ENCODE measurements at places on chromosomes 4 and X.

GRCh38 chrX:47189906-47190305 lies 3.7 kb upstream of the UBA1 start:
- no peak for DNase-seq

DNA sequence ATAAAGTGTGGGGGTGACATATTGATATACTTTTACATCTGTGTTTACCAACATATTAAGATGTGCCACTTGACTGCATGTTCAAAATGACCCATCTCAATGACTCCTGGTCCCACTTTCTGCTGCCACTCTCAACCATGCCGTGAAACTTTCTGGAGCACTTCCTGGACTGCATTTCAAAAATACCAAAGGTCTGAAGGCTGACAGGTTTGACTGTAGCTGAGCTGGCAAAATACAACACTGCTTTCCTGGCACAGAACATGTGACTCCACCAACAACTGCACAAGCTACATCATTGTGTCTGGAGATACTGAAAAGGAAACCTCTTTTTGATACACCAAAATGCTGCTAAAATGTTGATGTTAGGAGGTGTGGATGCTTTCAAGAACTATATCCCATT lies 184.8 kb downstream of the UNC5C start:
- DNase-seq: no peak

GRCh38 chrX:47523297-47523696 lies 37.7 kb upstream of the ARAF start:
- DNase-seq: peak; percentile 92

- DNase-seq: no peak
Observed at GRCh38 chrX:97267396-97268181, 383.9 kb downstream of the RPA4 start.

DNA sequence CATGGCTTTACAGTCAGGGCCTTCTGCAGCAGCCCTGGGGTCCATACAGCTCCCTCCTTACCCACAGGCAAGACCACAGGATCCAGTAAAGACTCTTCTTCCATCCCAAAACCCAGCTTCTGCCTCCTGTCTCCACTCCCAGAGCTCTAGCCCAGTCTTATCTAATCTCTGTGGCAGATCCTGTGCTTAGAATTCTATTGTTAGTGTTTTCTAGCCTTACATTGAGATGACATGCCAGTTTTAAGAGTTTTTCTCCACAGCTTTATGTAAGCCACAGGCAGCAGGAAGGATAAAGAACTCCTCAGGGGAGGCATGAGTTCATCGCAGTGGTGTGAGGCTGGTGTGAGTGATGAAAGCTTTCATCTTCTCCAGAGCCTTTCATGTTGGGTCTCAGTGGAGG lies 129.1 kb downstream of the RCHY1 start:
- DNase-seq: no peak

DNA sequence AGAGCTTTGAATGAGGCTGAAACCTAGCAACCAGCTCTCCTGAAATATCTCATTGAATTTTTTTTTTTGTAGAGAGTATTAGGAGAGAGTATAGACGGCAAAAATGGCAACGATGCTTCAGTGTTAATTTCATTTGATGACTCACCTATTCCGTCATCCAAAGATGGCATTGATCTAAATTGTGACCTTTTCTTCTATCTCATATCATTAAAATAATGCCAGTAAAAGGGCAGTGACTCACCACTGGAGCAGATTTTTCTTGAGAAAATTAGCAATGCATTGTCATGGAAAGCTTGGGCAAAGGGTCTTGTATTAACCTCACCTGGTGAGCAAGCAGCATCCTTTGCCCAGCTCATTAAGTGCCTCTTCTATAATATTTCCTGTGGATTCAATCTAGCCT lies 19.6 kb downstream of the VMA21 start:
- DNase-seq: no peak

DNA sequence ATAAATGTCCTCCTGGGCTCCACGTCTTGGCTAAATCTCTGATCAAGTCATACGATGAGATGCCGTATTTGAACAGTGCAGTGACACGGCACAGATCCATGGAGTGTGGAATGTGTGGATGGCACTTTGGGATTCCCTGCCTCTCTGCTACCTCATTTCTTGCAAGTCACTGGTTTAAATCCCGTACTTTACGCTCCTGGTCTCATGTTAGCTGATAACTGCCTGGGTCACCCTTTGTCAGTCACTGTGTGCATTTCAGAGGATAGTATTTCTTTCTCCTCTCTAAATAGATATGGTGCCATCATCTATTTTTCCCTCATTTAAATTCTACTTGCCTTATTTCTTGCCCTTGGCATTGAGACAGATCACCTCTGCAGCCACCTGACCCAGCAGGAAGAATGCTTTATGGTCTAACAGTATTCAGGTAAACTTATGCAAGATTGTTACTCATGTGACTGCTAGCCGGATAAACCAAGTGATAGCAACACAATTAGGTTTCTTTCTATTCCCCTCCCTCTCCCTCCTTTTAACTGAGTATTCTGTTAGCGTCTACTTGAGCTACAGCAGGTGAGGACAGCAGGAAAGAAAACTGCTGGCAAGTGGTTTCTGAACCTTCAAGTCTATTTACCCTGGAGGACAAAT lies 2.8 kb downstream of the EGF start:
- DNase-seq: no peak

DNA sequence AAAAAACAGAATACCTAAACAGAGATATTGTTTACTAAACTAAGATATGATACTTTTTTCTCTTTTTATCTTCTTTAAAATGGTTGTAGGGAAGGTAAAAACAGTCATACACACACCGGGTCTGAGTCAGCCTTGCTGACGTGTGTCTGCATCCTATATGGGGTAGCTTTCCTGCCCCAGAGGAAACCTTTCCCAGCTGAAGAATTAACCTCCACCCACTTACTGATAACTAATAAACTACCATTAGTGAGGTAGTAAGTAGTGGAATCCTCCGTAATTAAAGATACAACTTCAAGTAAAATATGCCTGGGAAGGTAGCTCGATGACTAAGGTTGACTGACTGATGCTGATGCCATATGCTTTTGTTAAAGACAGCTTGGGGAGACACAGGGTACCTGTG lies 312.2 kb downstream of the DCTD start:
- DNase-seq: no peak

DNA sequence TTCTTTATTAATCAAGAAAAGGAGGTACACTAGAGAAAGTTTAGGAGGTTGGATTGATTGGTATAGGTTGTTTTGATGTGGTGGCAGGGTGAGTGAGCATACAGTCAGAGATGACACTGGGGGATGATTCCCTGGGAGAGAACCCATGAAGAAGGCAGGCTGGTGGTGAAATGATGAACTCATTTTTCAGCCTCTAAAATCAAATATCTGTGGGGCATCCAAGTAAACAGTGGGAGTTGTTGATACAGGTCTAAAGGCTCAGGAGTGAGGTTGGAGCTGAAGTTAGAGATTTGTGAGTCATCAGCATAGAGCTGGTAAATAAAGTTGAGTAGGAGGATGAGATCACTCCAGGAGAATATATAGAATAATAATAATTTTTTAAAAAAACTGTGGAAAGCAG lies 10.0 kb upstream of the AP1S2 start:
- DNase-seq: no peak

- DNase-seq: no peak
Observed at GRCh38 chrX:85113746-85114145, 110.1 kb downstream of the APOOL start.

- no peak for DNase-seq
Observed at GRCh38 chr4:131081069-131081468, 1985.1 kb downstream of the C4orf33 start.

- DNase-seq: no peak
Observed at GRCh38 chr4:138602664-138603063, 360.5 kb upstream of the SLC7A11 start.
